Naive thymus-derived CD4-positive, alpha-beta T cell (primary cell): ENCODE measurements at places on chromosomes 11 and 22.
A peak's percentile ranks its signal among the peaks of the same experiment; 100 is the strongest.

GRCh38 chr22:48238284-48238915, 1476.0 kb downstream of the TBC1D22A start:
- no peak for DNase-seq

GRCh38 chr22:30127749-30128166, 47.5 kb downstream of the HORMAD2 start:
- DNase-seq: no peak

DNA sequence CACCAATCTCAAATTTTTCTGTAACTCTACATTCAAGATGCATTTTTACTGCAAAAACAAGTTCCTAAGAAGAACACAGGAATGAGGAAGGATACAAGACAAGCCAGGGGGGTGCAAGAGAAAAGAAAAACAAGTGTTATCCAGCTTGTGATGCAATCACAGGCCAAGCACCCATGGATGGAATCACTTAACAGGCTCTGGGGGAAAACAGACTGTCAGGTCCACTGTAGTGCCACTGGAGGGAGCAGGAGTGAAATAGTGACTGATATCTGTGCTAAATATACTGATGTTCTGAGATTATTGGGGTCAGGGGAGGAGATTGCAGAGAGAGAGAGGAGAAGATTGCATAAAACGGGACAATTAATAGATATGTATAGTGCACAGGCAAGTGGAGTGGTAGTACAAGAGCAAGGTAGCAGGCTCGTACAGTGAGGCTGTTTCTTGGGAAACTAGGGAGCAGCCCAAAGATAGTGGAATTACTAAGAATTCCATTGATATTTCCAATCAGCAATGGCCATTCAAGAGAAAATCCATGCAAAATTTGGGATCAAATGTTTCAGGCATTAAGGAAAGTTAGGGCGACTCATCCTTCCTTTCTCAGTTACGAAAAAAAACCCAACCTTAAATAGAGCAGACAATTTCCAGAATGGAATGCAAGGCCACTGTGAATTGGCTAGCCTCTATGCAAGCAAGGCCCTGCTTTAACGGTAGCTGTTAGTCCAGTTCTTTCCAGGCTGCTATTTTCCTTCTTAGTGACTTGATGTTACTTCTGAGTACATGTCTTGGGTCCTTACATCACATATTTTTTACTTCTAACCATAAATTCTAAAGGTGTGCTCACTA, 52.2 kb upstream of the CEP126 start:
- DNase-seq: no peak

DNA sequence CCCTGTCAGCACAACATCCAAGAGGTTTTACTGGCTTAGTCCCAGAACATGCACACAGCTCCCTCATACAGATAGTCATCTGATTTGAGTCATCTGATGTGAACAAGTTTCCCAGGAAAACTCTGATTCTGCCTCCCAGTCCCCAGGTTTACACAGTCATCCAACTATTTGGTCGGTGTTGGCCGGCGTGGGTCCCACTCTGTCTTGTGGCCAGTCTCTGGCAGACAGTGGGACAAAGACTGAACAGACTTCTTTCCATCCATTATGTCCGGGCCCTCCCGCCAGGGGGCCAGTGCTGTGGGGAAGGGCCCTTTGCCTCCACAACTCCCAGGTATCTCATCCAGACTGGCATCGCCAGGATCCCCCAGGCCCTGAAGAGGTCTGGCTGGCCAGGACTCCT, 60.0 kb downstream of the BTG4 start:
- DNase-seq: no peak

- DNase-seq: no peak
These were observed 54.2 kb downstream of the LGR4 start for GRCh38 chr11:27418356-27418755.

DNA sequence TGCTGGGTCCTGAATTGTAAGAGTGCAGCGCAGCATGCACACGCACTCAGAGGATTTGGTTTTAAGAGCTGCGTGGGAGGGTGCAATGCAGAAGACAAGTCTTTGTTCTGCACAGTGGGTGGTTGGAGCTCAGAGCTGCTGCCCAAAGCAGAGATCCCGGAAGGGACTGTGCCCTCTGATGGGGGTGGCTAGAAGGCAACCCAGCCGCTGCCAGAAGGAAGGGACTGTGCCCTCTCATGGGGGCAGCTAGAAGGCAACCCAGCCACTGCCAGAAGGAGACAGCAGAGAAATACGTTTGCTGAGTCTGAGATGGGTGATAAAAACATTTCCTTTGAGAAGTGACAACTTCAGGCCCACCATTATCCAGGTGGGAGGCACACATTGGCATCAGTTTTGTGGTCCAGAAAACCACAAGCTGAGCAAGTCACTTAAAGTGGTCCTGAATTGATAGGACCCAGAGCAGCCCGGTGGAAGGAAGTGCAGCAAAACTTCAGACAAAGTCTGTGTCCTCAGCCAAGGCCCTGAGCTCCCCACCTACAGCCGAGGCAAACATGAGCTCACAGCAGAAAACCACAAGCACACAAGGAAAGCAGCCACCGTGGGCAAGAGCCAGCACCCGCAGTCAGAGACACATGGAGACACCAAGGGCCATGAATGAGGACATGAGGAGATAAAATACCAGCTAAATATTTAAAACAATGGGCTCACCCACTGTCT, 4.3 kb downstream of the KRTAP5-6 start:
- DNase-seq: peak; percentile 9

GRCh38 chr11:44186321-44186930, 90.9 kb downstream of the EXT2 start:
- no peak for DNase-seq

GRCh38 chr11:110380836-110381622, 48.7 kb upstream of the FDX1 start:
- DNase-seq: no peak

GRCh38 chr11:115959081-115959486, 454.9 kb upstream of the CADM1 start:
- DNase-seq: no peak

DNA sequence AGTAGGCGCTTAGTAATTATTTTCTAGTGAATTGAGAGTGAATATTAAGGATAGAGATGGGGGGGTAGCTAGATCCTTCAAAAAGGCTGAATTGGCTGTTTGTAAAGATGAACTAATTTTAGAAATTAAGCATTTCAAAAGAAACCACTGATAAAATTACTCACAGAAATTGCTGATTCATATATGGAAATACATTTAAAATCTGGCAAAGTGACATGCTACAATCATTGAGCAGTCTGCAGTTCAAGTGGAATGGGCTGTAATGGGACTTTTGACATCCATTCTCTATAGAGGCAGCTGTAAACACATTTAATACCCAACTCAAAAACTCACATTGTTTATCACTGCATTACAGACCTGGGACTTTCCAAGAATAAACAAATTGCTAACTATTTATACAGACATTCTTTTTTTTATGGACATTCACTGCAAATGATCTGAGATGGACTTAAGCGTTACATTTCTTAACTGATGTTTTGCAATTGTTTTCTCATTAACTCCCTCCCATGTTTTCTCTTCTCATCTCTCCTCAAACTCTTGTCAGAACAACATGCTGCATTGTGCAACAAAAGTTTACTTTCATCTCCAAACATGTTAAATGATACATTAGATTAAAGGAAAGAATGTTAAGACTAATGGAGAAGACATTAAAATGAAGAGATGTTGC, 42.1 kb upstream of the MMP7 start:
- DNase-seq: no peak

DNA sequence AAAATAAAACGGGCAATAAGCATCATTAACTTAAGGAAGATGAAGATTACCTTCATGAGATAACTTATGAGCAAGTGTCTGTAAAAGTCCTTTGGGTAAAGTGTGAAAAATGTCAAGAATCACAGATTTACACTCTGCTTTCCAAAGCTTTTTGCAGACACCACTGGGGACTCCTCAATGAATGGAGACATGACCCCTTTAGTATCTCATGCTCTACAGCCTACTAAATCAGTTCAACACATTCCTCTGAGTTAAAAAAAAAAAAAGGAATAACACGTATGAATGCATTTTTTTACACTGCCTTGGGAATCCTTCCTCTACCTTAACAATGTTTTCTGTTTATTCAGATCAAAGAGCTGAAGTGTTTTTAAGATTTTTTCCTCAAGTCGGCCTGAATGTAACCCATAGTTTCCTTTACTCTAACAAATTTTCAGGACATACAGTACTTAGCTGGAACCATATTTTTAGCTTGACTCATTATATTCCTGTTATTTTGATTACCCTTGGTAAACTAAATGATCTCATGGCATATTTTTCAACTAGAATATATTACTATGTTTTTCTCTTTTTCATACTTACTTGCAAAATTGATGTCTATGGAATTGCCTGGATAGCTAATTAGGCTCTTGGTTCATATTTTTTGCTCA, 25.9 kb upstream of the RAB30 start:
- DNase-seq: no peak

DNA sequence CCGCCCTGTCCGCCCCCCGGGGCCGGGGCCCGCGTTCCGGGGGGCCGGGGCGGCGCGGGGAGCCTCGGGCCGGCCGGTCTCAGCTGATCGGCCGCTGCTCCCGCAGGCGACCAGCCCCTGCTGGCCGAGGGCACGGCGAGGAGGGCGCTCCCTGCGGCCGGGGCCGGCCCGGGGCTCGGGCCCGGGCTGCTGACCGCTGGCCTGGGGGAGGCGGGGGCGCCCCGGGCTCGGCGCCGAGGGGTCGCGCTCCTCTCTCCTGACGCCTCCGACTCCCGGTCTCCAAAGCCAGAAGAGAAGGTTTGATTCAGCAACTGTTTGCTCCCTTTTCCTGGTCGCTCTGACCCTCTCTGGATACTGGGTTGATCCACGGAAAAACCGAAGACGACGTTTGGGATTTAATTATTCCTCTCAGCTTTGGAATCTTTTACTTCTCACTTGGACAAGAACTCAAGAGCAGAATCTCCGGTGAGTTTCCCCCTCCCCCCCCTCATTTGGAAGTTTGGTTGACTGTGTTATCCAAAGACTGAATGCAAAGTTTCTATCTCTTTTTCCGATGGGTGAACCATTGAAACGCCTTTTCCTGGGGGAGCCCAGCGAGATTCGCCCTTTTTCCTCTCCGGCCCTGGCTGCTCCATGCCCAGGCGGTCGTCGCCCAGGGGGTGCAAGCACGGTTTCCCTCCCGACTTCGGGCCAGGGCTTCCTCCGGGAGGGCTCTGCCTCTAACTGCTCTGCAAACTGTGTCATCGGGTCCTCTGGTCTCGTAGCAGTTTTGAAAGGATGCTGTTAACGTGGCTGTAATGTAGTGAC, 725 bp downstream of the KDM2A start:
- peak; percentile 25 for DNase-seq
